ENCODE measurements at places on chromosomes 2 and 18. TPM values are rescaled to one million over a fixed set of nuclear protein-coding genes. Genes with fewer than 3 reads are reported as not detected.

The SLC38A11 gene
- polyA plus RNA-seq, result not detected

The CMPK2 gene
- polyA plus RNA-seq, result 4.5 TPM

The WNT6 gene
- polyA plus RNA-seq, result not detected

- no peak for DNase-seq
Measured at GRCh38 chr18:10271481-10271880, 183.0 kb upstream of the APCDD1 start.

DNA sequence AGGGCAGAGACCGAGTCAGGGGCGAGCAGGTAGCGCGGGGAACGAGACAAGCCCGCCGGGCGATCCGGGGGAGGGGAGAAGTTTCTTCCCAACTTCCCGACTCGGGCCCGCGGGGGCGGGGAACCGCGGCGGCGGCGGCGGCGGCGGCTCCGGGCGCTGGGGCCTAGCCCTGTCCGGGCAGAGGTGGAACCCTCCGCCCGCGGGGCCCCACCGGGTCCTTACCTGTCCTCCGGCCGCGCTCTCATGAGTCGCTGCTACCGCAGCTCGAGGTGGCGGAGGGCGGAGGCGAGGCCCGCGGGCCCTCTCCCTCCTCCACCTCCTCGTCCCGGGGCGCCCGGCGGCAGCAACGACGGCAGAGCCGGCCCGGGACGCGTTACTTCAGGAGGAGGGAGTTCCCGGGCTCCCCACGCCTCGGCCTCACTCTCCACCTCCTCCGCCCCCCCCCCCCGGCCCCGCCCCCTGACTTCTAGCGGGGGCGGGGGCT, at the start of gene YES1:
TSS of gene YES1 (minus strand) at position 351 of the 484 bp plus-strand sequence. CDS start 55,415 bp downstream, outside the sequence.
- no peak for DNase-seq

- no peak for DNase-seq
Measured at GRCh38 chr2:8549273-8549922, 132.5 kb upstream of the ID2 start.

GRCh38 chr18:497688-498087, 2.8 kb downstream of the COLEC12 start:
- no peak for DNase-seq

DNA sequence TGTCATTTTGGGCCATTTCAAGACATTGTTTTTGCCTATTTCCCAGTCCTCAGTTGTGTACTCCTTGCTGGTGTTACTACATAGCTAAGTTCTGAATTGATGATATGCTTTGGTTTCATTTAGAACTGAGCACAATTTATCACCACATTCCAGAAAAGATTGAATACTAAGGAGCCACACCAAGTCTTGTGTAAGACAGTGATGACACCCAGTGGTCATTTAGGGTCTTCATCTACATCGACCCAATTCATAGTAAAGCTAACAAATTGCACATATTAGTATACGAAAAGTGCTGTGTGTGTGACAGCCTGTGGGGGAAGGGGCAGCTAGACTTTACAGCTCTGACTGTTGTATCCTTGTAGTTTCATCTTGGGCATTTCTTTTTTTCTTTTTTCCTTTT, 10.9 kb upstream of the DLX2 start:
- peak; percentile 43 for DNase-seq

- no peak for DNase-seq
Measured at GRCh38 chr18:70126832-70127231, 78.7 kb downstream of the RTTN start.

- DNase-seq, result no peak
Measured at GRCh38 chr2:132588576-132588975, 81.4 kb downstream of the LYPD1 start.

GRCh38 chr2:221392228-221392881, 179.7 kb downstream of the EPHA4 start:
- no peak for DNase-seq

GRCh38 chr18:58525517-58525916, 103.4 kb downstream of the ALPK2 start:
- DNase-seq, result no peak

DNA sequence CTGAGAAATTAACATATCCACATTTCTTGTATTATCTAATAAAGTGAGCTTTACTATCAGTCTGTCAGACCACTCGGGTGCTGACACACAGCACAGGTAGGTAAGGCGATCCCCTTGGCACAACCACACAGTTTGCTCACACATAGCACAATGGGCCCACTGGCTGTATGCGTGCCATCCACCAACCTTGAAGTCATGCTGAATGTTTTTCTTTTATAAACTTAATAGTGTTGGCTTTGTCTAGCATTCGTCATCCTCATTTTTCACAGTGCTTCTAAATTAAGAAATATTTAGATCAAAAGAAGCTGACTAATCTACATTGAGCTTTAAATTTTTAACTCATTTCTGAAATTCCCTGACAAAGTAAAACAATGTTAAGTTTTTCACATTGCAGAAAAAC, 50.0 kb upstream of the PAPOLG start:
- no peak for DNase-seq

- DNase-seq, result no peak
Measured at GRCh38 chr2:96832754-96833507, 10.9 kb downstream of the ANKRD23 start.
